ENCODE measurements at places on chromosomes 4 and X.
A peak's percentile ranks its signal among the peaks of the same experiment; 100 is the strongest.

GRCh38 chrX:139971394-139971749 is 6.1 kb upstream of the CXorf66 start:
- no peak for DNase-seq

DNA sequence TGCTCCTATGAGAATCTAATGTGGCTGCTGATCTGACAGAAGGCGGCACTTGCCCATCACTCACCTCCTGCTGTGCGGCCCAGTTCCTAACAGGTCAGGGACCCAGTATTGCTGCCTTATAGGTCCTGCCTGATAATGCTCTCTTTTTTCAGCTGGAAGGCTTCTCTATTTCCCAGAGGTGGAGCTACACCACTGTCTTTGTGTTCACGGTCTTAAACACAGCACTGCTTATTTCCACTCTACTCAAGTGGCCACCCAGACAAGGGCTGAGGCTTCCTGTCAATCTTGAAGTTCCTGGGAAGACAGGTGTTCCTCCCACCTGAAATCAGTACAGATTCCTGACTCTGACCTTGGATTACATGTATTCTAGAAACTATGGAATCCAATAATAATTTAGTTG is 270.6 kb downstream of the NR3C2 start:
- no peak for DNase-seq

DNA sequence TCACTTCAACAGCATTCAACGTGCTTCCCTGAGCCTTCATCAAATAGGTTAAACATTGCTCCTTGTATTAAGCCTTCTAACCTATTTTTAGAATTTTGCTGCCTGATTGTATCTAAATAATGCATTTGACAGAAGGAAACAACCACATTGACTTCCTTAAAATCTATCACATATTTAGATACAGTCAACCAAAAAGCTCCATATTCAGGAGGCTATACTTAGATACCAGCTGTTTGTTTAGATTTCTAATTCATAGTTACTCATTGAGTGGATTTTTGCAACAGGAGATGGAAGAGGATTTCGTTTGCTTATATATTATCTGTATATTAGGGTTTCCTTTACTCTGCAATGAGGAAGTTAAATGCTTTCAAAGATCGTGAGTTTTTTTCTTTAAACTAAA is 241.1 kb upstream of the PPP1R2C start:
- DNase-seq = no peak

DNA sequence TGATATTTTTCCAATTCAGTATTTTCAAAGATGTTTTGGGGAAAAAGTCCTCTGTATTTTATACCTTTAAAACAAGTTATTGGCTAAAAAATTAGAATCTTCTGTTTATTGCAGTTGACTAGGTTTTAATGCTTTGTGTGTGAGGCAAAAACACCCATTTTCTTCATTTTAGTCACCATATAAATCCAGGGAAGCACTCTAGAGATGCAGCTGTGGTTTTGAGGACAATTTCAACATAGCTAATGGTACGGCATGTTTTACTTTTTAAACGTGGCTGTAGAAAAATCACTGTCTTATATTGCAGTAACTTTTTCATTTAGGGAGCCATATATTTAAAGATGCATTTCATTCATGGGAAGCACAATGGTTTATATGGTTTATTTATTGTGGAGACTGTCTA is 129.1 kb upstream of the PITX2 start:
- DNase-seq = no peak

DNA sequence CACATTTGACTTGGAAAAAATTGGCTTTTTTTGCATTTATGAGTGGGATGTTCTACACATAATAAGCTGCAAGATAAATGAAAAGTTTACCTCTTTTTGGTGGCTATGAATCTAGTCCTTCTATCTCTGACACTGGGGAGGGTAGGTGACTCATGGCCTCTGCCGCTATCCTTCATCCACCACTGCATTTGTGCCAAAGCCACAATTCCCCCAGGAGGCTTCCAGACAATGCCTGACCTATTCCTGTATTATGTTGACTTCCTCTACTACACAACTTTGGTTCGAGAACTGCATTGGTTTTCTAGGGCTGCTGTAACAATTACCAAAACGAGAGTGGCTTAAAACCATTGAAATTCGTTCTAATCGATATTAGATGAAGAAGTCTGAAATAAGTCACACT is 245.6 kb downstream of the TRAM1L1 start:
- DNase-seq = no peak

GRCh38 chrX:28851871-28852270 is 264.6 kb downstream of the IL1RAPL1 start:
- DNase-seq = no peak

DNA sequence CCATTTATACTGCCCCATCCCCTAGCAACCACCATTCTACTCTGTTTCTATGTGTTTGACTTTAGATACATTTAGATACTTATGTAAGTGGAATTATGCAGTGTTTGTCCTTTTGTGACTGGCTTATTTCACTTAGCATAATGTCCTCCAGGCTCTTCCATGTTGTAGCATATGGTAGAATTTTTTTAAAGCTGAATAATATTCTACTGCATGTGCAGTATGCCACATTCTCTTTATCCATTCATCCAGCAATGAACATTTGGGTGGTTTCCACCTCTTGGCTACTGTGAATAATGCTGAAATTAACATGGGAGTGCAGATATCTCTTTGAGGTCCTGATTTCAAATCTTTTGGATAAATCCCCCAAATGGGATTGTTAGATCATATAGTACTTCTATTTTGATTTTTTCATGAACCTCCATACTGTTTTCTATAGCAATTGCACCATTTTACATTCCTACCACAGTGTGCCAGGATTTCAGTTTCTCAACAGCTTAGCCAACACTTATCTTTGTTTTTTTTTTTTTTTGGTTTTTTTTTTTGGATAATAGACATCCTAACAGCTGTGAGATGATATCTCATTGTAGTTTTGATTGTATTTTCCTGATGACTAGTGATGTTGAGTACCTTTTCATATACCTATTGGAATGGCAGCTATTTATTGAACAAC is 105.9 kb upstream of the LNX1 start:
- no peak for DNase-seq

GRCh38 chr4:181550381-181550780 is 692.8 kb upstream of the TENM3 start:
- no peak for DNase-seq

DNA sequence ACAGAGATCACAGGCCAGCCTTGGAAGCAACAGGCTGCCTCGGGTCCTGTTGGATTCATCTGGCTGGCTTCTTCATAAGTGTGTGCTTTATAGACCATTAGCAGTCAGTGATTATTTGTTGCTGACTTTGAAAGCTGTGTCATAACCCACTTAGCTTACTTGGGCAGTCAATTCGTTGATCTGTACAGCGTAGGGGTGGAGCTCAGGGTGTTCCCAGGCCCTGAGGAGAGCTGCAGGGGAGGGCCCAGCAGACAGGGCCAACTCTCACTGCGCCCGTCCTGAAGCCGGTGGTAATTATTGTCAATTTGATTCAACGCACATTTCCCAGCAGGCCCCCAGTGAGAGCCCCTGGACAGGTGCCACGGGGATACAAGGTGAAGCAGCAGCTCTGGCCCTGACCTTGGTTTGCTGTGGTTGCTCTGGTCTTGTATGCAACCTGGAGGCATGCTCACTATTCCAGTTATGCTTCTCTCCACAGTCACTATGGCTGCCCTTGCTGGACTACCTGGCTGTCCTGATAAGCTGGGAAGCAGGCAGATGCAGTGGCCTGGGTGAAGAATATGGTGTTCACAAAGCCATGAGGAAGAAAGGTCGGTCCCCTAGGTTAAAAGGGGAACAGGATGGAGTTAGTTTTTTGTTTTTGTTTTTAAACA is 40.1 kb upstream of the HMGB3 start:
- DNase-seq = no peak

- no peak for DNase-seq
These were observed 135.6 kb downstream of the STAG2 start for GRCh38 chrX:124097116-124097515.

DNA sequence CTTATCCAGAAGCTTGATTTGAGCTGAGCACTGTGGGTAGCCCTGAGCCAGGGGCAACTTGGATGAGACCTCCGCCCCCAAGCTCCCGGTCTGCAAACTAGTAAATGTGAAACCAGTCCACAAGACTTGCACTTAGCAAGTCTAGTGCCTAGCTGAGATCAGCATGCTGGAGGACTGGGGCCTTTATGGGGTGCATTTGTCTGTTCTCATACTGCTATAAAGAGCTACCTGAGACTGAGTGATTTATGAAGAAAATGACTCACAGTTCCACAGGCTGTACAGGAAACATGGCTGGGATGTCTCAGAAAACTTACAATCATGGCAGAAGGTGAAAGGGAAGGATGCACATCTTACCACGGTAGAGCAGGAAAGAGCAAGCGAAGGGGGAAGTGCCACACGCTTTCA is 42.1 kb upstream of the HOPX start:
- no peak for DNase-seq

- DNase-seq = no peak
These were observed 892 bp downstream of the IL1RAPL2 start for GRCh38 chrX:104566681-104567501.

- no peak for DNase-seq
These were observed 48.0 kb downstream of the MRPL1 start for GRCh38 chr4:77910676-77911075.

DNA sequence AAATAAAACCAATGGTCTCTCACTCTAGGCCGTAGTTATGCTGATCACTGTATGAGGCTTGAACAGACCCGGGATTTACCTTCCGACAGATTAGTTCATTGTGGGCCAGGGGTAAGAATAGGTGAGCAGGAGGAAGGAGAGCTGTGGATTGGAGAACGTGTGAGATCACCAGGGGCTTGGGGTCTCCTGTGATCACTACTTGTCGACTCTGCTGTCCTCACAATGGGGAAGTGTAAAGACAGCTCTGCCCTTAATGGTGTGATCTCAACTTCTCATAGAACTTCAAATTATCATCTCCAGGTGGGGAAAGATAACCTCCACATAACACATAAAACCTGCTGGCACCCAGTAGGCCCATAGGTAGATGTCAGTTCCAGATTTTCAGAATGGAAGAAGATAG is 56.2 kb upstream of the RPS6KA3 start:
- DNase-seq = no peak

- DNase-seq = peak; percentile 24
These were observed 6.7 kb upstream of the ERCC6L start for GRCh38 chrX:72245461-72246089.

DNA sequence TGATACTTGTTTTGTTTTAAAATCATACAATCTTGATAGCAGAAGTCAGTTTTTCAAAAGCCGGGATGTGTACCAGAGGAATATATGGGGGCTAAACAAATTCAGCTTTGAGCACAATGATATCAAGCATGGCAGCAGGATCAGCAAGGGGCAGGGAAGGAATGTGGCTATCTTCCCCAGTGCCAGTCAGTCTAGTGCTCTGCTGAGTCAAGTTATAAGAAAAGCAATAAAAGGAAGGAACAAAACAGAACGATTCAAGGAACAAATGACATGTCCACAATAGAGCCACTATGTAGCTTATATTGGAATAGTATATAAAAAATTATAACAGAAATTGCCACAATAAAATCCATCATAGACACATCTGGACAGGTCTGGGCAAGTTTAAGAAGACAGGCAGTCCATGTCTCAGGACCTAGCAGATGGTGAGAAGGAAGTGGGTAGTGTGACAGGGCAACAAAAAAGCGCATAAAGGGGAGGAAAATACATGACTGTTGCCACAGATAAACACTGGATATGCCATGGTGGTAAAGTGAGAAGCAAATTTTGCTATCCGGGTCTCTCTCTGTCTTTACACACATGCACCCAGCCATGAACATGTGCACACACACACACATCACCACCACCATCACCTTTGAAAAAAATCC is 518.2 kb upstream of the HTR2C start:
- no peak for DNase-seq

- no peak for DNase-seq
These were observed 21.8 kb upstream of the TLL1 start for GRCh38 chr4:165851256-165851655.

DNA sequence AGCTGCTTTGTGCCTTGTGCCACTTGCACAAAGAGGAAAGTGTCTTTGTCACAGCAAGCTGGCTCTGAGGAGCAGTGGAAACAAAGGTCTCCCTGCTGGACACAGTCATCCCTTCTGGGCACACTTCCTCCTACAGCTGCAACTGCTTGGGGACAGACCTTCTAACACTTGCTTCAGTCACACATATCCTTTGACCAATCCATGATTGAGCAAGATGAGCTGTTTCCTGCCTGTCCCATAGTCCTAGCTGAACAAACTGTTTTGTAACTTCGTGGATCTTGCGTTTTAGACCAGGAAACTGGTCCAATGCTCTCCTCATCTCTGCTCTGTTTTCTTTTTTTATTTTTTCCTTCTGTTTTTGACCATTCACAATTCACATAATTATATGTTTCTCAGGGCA is 98.5 kb downstream of the RRAGB start:
- no peak for DNase-seq

DNA sequence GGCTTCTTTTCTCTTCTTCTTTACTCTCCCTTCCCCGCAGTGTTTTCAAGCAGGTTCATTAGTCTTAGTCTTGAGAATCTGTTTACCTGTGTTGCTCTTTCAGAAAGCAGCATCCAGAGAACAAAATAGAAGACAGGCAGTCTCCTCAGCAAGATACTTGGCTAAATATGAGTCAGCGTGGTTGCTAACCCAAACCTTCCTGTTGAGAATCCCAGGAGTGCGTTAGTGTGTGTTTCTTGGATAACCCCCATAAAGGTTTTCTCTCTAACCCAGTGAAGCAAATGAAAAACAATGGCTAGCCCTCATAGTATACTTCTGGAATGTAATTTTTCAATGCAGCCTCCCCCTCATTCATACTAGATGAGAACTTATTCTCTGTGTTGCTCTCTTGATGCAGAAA is 41.1 kb downstream of the BMPR1B start:
- no peak for DNase-seq

- no peak for DNase-seq
These were observed 597.7 kb downstream of the MID1IP1 start for GRCh38 chrX:39398963-39399261.

- DNase-seq = no peak
These were observed 155.0 kb upstream of the MAP3K15 start for GRCh38 chrX:19670321-19670750.

DNA sequence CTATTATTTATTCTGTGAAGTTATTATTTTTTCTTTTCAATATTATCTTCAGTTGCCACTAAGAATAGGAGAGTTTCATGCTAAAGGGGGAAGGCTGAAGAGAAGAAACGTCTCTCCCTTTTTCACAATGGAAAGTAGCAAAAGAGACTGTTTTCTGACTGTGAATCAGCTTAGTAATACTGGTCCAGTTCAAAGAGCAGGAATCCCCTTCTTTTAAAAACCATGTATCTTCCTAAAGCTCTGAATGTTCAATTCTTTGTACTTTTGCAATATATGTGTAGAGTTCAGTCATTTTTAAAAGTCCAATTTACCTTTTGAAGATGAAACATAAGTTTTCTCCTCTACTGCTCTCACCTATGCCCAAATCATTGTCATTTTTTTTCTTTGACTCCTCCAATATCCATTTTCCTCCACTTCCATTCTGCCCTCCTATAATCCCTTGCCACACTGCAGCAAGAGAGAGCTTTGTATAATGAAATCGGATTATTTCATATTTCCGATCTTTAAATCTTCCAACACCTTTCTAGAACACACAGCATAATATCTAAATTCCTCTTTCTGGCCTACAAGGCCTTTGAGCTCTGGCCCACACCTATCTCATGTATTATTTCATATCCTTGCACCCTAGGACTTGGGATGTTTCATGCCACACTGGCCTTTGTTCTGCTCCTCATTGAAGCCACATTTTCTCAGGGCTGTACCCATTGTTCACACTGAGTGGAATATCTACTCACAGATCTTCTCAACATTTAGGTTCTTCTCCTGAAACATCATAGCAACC is 195.3 kb downstream of the CAMK2D start:
- DNase-seq = no peak

GRCh38 chr4:88792268-88792781 is 94.7 kb upstream of the NAP1L5 start:
- DNase-seq = no peak

- DNase-seq = no peak
These were observed 267.4 kb downstream of the RAPGEF2 start for GRCh38 chr4:159370286-159370685.

Measured in T follicular helper cell (primary cell).